ENCODE measurements at places on chromosomes 5 and 9.

DNA sequence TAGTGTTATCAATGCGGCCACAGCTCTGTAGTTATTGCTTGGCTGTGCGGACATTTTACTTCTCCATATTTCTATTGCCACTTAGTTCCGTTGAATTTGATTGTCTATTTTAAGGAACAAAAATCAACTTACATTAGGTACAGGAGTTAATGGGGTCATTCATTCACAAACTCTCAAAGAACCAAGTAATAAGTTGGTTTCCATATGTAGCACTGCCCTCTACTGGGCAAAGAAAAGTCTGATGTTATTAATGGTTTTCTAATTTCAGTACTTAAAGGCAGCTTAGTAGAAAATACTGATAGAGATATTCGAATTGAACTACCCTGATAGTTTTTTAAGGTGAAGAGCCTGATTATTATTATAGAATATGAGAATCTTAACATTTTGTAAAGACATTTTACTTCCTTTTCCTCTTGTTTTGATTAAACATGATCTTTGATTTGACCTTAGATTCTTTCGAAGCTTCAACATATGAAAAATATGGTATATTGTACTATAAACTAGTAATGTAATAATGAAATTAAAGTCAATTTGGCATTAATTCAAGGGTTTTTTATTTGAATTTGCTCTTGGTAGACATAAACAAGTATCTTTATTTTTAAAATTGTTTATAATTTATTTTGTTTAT is 119.5 kb upstream of the CTNND2 start:
- no peak for DNase-seq

DNA sequence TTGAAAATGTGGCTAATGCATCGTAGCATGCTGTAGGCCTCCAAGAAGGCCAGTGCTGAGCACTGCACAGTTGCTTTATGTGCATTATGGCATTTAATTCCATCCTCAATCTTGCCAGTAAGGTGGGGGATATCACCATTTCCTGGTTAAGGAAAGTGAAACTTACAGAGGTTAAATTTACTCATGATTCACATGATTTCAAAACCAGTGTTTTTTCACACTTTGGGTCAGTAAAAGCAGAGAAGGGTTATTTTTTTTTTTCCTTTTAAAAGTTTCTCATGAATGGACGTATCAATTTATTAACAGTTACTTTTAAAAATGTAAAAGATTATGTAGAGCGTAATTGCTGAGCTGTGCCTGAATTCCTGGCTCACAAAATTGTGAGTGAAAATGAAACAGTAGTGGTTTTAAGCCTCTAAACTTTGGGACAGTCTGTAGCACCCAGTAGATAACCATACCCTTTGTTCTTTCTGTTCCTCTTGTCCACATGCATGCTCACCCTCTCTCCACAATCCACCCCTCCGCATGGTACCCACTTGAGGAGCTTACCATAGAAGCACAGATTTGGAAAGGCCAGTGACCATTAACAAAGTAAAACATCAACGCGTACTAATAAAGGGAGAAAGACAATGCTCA is 21.2 kb downstream of the MAST4 start:
- no peak for DNase-seq

DNA sequence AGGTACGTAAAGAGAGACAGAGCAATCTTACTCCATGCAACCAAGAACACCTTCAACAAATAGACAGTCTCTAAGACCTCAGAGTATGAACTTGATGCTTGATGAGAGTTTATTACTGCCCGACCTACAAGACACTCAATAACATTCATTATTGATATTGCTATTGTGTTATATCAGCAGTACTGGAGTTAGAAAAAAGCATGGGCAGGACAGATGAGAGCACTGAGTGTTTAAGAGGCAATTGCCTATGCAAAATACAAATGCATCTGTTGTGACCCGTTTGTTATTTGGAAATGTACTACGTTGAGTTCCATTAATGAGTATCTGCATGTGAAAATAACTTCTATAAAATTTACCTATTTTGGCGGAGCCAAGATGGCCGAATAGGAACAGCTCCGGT is 8.1 kb upstream of the MARCOL start:
- DNase-seq, result no peak

- no peak for DNase-seq
These were observed 63.5 kb upstream of the TBC1D2 start for GRCh38 chr9:98318834-98319478.

DNA sequence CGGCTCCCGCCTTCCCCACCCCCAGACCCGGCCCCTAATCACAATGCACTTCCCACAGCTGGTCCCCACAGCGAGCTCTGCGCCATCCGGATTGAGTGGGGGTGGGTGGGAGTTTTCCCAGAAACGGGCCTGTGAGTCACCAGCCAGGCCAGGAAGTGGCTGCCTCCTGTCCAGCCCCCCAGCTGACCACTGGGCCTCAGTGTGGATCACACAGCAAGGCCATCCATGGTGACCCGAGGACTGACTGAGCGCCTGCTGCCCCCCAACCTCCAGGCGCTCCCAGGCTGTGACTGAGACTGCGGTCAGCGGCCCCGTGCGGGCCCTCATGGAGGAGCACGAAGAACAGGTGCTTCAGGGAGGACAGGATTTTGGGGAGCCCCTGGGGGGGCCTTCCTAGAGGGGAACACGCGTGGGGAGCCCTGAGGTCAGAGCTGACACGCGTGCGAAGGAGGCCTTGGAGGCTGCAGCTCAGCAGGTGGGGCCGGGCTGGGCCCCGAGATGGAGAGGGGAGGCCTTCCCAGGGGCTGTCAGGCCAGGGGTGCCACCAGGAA is 48.3 kb upstream of the EGFL7 start:
- DNase-seq, result no peak

GRCh38 chr5:177553671-177554429 is 513 bp downstream of the FAM193B start:
- no peak for DNase-seq

DNA sequence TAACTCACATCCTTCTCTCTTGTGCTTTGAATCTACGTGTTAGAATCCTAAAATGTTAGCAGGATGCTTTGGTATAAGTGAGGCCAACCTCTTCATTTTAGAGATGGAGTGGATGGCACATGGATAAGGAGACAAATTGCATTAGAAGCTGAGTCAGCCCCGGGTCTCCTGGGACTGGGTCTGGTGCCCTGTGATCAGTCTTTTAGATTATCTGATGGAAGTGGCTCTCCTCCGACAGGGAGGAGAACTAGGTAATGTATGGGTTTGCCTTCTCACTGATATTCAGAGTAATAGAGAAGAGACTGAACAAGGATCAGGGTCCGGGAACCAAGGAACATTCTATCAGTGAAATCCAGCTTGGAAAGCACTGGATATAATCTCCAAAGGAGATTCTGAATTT is 74.9 kb upstream of the TNFSF8 start:
- no peak for DNase-seq

DNA sequence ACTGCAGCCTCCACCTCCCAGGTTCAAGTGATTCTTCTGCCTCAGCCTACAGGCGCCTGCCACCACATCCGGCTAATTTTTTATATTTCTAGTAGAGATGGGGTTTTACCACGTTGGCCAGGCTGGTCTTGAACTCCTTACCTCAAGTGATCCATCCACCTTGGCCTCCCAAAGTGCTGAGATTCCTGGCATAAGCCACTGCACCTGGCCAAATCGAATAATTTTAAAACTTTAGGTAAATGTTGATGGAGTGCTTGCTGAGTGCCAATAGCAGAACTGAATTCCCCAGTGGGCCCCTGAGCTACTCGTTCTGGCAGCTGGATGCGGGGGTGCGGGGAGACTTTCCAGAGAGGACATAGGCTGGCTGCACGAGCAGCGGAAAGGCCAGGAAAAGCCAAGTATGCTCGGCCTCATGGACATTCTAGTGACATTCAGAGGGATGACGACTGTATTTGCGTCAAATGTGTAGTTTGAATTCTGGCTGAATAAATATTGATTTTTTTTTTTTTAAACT is 16.8 kb downstream of the TRAF2 start:
- DNase-seq, result no peak

DNA sequence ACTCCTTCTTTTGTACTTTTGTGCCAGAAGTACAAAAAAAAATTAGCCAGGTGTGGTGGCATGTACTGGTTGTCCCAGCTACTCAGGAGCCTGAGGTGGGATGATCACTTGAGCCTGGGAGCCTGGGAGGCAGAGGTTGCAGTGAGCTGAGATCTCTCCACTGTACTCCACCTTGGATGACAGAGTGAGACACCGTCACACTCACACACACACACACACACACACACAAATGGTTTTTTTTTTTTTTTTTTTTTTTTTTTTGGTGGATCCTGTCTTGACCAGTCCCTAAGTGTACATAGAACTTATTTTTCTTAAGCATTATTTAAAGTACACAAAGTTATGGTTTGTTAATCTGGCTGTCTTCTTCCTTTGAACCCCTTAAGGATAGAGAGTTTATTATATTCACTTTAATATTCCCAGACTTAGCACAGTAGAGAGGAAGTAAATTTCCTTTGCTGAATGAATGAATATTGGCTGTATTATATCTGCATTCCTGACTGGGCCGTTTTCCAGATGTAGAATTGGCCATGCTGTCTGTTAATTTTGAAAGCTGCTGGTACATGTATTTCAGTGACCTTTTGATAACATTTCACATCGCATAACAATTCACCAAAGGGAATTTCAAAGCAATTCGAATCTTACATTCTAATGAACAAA is 429.0 kb upstream of the ZNF608 start:
- DNase-seq, result no peak

- no peak for DNase-seq
These were observed 263.8 kb downstream of the SYK start for GRCh38 chr9:91065231-91066041.

DNA sequence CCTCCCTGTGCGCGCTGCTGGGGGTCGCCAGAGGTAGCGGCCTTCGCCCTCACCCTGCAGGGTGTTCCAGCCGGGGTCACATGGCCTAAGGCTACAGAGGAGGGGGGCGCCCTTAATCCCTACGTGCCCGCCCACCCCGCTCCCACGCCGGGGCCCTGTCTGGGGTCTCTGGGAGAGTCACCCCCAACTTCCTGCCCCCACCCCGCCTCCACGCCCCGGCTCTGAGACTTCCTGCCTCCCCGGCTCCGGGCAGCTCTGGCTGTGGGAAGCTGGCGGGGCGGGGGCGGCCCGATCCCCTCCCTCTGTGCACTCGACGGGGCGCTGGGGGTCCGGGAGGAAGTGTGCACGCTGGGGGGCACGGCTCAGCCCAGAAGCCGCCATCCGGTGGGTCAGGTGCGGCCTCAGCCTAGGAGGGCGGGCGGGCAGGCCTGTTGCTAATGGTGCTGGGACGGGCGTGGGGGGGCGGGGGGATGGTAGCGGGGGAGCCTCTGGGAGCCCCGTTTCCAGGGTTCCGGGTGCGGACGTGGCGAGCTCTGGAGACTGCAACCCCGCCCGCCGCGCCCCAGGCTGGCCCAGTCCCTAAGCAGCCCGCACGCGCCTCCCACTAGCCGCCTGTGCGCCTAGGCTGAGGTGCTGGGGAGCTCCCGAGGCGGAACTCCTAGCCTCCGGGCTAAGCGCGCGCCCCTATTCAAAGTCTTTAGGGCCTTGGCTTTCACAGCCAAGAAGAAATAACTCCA is 61.6 kb downstream of the CXXC5 start:
- no peak for DNase-seq
